Sigmoid colon (tissue), 7 donors: ENCODE measurements at places on chromosomes 4 and X. TPM values are rescaled to one million over a fixed set of nuclear protein-coding genes. Genes with fewer than 3 reads are reported as not detected.

GRCh38 chr4:94960708-94961107 lies 203.0 kb downstream of the BMPR1B start:
- DNase-seq, result no peak

GRCh38 chr4:110620691-110621327 lies 2.1 kb downstream of the PITX2 start:
- DNase-seq, result no peak

- DNase-seq, result no peak
Observed at GRCh38 chr4:152259866-152260265, 276.0 kb downstream of the FBXW7 start.

DNA sequence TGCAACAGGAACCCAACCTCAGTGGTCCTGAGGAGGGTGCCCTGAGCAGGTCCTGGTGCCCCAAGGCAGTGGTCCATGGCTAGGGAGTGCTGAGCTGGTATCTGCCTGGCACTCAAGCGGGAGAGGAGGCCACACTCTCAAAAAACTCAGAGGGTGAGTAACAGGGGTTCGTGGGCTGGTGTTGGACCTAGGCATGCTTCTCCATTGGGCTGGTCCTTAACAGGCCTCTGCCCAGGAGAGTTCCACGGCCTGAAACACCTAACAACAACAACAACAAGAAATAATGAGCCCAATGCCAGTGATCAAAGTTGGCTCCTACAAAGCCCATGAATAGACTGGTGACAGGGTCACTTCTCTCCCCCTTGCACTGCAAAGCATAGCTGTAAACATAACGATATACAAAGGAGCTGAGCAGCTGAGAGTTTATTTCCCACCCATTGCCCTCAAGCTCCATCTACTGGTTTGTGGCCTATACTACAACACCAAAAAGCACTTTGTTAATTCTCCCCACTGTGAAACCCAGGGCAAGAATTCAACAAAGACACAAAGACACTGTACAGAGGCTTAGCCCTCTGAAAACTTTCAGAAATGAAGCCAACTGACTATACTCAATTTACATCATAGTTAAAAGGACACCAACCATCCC lies 736.1 kb upstream of the ADGRL3 start:
- no peak for DNase-seq

GRCh38 chrX:30748342-30748960 lies 95.2 kb downstream of the GK start:
- no peak for DNase-seq

- no peak for DNase-seq
Observed at GRCh38 chrX:80667967-80668366, 141.7 kb downstream of the BRWD3 start.

DNA sequence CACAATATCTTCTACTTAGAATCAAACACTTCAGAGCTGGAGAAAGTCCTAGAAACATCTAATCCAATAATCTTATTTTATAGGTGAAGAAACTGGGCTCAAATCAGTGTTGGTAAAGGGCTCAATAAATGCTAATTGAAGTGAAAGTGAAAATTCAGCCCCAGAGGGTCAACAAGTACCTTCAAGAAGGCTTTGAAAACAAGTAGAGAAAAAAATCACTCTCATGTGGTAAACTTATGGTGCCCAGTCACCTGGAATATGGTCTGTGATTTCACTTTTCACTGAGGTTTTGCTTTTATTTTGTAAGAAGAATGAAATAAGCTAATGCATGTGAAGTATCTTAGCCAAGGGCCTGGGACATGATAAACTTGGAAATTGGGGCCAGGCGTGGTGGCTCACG lies 29.1 kb upstream of the EIF4E start:
- no peak for DNase-seq

Gene SSX1
- not detected for total RNA-seq
